ENCODE measurements at places on chromosomes 3 and 15. TPM values are rescaled to one million over a fixed set of nuclear protein-coding genes. Genes with fewer than 3 reads are reported as not detected.

FNDC3B gene
- 19.0 TPM for total RNA-seq

C3orf22 gene
- not detected for total RNA-seq

MEX3B gene
- total RNA-seq, result 0.51 TPM

DET1 gene
- total RNA-seq, result 1.2 TPM

CYP11A1 gene
- 0.23 TPM for total RNA-seq

IL17RE gene
- total RNA-seq, result 1.3 TPM

ERICH6 gene
- total RNA-seq, result not detected

CCR8 gene
- total RNA-seq, result 2.5 TPM

CLDN16 gene
- total RNA-seq, result not detected

B3GALNT1 gene
- 3.4 TPM for total RNA-seq

SCAANT1 gene
- total RNA-seq, result not detected

POPDC2 gene
- 2.6 TPM for total RNA-seq

PLCL2 gene
- total RNA-seq, result 16.0 TPM

PAQR9 gene
- total RNA-seq, result not detected

UBE2E1 gene
- total RNA-seq, result 61.3 TPM

UROC1 gene
- total RNA-seq, result not detected

SMCO1 gene
- not detected for total RNA-seq

TGM5 gene
- not detected for total RNA-seq

MAP3K13 gene
- 15.7 TPM for total RNA-seq

PLA2G4D gene
- not detected for total RNA-seq

CHST13 gene
- total RNA-seq, result not detected

DUOX2 gene
- total RNA-seq, result 0.02 TPM

CCDC13 gene
- total RNA-seq, result 0.52 TPM

HIGD2B gene
- 0.32 TPM for total RNA-seq
